SK-N-DZ (cell line): ENCODE measurements at places on chromosomes 1 and 21.

DNA sequence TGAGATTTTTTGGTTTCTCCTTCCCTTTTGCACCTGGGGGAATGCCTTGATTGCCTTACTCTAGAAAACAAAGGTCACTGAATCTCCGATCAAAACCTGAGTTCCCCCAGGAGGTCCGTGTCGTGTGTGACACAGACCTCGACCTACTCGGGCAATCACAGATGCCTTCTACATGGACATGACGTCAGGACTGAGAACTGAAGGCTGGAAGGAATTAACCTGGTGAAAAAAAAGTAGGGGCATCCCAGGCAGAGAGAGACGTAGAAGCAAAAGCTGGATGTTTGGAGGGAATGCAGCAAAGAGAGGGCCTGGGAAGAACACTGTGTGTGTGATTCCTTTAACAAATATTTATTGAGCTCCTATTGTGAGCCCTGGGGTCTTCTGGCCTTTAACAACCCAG, 178.0 kb downstream of the PRDM2 start:
- DNase-seq = no peak

DNA sequence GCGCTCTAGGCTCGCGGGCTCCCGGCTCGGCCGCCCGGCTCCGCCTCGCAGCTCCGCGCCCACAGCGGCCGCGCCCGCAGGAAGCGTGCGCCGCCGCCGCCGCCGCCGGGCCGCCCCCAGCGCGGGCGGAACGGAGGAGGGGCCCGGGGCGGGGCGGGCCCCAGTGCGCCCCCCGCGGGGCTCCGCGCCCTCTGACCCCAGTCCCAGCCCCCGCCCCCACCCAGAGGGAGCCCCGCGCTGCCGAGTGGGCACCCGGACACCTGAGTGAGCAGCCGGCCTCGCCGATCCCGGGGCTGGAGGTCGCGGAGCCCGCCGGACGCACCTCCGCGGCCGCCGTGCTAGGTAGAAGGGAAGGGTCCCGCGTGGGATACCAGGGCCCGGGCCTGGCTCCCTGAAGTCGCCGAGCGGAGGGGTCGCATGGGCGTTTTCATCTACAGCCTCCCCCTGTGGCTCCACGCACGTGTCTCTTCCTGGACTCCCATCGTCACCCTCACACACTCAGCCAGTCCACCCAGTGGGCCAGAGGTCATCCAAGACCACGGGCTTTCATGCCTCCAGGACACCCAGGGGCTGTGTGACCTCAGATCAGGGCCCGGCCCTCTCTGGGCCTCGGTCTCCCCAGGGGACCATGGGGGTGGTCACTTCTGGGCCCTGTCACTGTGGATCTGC, at the start of gene SDC3:
SDC3 (minus strand) TSS at position 63 of the 669 bp plus-strand sequence. CDS start 172 bp downstream, outside the sequence.
- no peak for DNase-seq

DNA sequence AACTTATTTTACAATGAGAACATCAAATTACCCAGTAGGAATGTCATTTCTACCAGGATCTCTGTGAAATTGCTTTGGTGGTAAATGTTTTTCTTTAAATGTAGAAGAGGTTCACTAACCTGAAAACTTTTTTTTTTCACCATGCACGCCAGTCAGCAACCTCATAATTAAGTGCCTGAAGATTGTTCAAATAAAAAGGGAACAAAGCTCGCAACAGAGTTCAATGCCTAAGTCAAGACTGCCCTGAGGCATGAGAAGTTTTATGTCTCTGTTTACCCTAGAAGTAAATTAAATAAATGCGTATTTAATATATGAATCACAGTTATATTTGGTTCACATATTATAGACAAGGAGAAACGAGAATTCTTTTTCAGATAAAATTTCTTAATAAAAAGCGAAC, 13.8 kb upstream of the SYDE2 start:
- DNase-seq = no peak

DNA sequence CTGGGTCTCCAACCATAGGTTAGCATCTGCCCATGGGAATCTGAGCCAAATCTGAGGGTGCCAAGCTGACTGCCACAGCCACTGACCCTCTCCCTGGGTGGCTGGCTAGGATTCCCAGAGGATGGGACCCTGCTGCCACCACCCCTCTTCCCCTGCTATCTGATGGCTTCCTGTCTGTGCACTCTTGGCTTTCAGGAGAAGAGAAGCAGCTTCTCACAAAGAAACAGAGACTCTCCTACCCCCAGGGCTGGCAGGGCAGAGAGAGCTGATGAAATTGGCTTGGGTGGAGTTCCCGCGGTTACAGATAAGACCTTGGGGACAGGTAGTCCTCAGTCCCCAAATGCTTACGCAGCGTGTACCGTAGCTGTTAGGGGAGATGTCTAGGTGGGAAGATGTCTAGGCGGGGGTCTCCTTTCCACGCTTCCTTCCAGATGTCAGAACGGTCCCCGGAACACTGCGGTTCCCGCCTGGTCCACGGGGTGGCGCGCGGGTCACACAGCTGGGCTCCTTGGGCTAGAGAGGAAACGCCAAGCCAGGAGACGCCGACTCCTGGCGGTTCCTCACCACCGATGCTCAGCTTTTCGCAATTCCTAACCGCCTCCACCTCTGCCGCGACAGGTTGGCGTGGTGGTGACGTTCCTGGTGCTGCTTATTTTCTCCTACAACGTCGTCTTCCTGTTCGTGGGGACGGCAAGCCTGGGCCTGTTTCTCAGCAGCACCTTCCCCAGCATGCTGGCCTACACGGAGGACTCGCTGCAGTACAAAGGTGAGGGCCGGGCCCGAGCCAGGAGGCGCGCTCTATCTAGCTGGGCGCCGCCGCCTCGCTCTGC, 40.1 kb downstream of the ELK4 start:
- DNase-seq = peak; percentile 79

GRCh38 chr1:12643079-12643478, 806 bp upstream of the AADACL4 start:
- DNase-seq = no peak

DNA sequence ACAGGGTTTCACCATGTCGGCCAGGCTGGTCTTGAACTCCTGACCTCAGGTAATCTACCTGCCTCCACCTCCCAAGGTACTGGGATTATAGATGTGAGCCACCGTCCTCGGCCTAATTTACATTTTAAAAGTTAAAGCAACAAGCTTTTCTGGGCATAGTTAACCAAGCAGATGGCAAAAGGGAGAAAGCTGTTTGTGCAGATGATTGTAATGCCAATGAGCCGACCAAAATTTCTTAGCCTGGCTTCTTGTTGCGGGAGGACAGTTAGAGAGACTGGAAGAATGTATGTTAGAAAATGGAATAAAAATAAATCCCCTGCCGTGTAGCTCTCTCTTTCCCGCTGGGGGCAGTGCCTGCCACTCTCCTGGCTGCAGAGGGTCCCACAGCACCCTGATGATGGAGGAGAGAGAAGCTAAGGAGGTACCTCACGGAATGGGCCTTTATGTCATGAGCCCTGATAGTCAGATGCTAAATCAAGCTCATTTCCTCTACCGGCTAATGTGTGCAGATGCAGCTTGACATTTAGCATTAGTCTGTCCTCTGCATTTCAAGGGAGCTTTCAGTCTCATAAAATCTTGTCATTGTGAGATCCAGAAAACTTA, 87.2 kb downstream of the HHAT start:
- DNase-seq = no peak

DNA sequence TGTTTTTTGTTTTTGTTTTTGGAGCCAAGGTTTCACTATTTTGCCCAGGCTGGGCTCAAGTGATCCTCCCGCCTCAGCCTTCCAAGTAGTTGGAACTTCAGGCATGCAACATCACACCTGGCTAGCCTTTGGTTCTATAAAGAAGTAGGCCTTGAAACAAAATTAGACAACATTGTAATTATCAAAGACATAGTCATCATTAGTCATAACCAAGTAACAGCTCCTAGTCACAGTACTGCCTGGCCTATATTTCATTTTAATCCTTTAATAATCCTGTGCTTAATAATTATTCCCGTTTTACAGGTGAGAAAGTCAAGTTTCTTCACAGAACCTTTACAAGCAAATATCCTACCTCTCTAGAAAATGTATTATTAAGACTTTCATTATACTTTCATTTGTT, 52.3 kb upstream of the TBX15 start:
- no peak for DNase-seq

DNA sequence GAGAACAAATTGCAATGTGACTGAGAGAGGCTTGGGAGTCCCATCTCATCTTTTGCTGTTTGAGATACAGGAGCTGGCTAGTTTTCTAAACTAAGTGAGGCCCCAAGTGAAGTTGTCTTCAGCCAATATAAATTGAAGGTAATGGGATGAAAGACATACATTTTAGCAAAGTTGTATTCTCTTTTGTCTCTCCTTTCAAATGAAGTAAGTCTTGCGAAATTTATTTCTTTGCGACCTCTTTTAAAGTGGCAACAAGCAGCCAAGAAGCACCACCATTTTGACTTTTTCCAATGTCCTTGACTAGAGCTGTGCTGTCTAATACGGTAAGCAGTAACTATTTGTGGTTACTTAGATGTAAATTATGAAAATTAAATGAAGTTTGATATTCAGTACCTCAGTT, 385.7 kb downstream of the USP25 start:
- no peak for DNase-seq

- no peak for DNase-seq
These were observed 17.1 kb upstream of the SPSB1 start for GRCh38 chr1:9275567-9276034.

DNA sequence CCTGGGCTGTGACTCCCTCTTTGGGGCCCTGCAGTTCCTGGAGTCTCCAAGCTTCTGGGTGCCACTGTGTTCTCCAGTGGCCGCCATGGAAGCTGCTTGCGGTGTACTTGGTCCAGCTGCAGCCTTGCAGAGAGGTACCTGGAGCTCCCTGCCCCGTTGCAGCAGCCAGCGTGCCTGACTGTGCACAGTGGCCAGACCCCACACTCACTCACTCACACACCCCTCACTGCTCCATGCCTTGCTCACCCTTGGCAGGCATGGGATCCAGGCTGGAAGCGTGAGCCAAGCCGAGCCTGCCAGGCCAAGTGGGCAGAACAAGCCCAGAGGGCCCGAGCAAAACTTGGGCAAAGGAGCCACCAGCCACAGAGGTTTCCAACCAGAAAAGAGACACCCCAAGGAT, 43.0 kb downstream of the MATN1 start:
- no peak for DNase-seq

DNA sequence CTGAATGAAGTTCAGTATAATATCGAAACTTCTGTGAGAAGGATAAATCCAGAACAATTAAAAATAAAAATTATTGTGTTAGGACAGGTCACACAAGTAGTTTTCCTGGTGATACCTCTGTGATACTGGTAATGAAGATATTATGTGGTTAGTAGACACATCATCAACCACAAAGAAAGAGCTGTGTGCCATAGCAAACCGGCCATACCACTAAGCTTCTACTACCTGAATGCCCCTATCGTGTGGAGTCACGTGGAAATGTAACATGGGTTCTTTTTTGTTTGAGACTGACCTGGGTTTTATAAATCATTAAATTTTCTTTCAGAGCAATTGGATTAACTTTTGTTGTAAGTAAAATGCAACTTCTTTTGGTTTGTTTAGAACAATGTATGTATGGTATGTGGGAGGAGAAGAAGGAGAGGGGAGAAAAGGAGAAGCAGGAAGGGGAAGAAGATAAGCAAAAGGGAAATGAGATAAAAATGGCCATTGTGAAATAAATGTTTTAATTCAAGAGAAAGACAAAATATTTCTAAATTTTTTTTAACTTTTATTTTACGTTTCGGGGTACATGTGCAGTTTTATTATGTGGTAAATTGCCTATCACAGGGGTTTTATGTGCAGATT, 58.2 kb upstream of the LRRC8B start:
- DNase-seq = no peak

GRCh38 chr21:30206551-30207251, 9.2 kb downstream of the CLDN8 start:
- no peak for DNase-seq

DNA sequence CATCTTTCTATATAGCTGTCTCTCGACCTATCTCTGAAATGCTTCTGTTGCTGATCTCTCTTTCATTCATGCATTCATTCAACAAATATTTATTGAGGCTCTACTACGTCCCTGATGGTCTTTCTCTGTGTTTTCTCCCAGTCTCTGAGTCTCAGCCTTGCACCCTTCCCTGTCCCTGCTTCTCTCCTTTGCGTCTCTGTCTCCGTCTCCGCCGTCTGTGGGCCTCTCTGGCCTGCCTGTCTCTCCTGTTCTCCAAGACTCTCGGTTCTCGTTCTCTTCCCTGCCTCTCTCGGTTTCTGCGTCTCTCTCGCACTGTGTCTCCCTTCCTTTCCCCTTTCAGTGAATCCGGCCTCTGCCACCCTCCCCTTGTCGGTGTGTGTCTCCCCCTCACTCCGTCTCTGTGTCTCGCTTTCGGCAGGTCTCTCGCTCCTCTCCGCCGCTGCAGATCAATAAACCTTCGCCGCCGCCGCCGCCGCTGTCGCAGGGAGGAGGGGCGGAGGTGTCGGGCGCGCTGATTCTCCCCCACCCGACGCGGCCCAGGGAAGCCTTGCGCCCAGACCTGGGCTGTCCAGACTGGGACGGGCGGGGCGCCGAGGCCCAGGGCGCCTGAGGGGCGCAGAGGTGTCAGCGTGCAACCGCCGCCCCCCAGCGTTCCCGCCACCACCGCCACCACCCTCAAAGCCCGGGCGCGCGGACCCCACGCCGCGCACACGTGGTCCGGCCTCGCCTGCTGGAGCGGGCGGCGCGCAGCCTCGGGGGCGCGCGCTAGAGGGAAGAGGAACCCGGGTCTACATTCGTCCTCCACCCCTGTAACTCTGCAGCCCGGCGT, 3.0 kb downstream of the EFNA3 start:
- no peak for DNase-seq

DNA sequence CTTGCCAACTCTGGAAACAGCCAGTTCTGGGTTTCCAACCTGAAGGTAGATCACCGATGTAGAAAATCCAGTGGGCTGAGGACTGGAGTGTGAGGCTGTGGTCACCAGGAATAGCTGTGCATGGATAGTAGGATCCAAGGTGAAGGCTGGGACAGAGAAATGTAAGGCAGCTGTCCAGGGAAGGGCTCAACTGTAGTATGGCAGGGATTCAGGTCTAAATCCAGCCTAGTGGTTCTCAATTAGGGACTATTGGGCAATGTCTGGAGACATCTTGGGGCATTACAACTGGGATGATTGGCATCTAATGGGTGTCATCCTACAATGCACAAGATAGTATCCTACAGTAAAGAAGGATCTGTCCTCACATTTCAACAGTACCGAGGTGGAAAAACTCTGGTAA, 67.7 kb upstream of the RUNX1 start:
- no peak for DNase-seq

GRCh38 chr1:90729504-90730242, 12.6 kb upstream of the BARHL2 start:
- DNase-seq = peak; percentile 50

- no peak for DNase-seq
These were observed 63.2 kb downstream of the FOXD2 start for GRCh38 chr1:47501069-47501468.

DNA sequence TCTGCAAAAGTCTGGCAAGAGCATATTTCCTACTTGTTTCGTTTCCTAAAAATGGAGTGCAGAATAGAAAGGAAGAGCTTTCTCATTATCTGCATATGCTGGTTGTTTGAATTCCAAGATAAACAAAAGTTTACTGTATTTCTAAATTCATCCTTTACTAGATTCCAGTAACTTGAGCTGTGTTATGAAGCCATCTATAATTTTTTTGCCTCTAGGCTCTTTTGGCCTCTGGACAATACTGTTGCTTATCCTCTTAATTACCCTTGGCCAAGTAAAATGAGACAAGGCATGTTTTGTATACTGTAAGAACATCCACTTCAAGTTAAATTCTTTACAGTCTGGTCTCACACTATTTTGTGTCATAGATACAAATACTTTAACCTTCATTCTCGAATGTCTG, 45.6 kb upstream of the HFM1 start:
- no peak for DNase-seq

GRCh38 chr21:45175326-45176095, 101.1 kb downstream of the ADARB1 start:
- no peak for DNase-seq
